ENCODE measurements at places on chromosomes 1 and 21.

DNA sequence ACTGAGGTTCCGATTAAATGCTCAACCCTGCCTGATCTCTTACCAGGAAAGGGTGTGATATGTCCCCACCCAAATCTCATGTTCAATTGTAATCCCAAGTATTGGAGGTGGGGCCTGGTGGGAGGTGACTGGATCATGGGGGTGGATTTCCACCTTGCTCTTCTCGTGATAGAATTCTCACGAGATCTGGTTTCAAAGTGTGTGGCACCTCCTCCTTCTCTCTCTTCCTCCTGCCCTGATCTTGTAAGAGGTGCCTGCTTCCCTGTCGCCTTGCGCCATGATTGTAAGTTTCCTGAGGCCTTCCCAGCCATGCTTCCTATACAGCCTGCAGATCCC, 34.9 kb downstream of the RSPH1 start:
- no peak for DNase-seq

DNA sequence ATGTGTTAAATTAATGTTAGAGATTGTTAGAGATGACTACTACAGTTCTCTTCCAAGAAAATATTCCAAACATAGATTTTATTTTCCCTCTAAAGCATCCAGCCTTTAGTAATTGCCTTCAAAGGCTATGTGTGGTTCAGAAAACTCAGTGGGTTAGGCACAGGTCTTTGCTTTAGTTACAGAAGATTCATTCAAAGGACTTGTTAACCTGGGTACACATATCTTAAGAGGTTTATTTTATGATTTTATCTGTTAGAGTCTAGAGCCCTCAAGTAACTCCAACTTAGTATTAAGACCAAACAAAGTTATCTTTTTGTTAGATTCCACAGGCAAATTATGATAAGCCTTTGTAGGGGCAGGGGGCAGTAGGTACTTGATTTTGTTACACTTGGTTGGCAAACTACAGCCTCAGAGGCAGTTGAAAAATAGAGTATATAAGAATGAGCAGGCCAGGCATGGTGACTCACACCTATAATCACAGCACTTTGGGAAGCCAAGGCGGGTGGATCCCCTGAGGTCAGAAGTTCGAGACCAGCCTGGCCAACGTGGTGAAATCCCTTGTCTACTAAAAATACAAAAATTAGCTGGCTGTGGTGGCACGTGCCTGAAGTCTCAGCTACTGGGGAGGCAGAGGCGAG, 37.9 kb downstream of the CXADR start:
- DNase-seq, result no peak

DNA sequence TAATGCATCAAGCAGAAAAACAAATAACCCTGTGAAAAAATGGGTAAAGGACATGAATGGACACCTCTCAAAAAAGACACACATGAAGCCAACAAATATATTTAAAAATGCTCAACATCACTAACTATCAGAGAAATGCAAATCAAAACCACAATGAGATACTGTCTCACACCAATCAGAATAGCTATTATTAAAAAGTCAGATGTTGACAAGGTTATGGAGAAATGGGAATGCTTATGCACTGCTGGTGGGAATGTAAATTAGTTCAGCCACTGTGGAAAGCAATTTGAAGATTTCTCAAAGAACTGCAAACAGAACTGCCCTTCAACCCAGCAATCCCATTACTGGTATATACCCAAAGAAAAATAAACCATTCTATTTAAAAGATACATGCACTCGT, 86.6 kb upstream of the TNFSF4 start:
- DNase-seq, result no peak

DNA sequence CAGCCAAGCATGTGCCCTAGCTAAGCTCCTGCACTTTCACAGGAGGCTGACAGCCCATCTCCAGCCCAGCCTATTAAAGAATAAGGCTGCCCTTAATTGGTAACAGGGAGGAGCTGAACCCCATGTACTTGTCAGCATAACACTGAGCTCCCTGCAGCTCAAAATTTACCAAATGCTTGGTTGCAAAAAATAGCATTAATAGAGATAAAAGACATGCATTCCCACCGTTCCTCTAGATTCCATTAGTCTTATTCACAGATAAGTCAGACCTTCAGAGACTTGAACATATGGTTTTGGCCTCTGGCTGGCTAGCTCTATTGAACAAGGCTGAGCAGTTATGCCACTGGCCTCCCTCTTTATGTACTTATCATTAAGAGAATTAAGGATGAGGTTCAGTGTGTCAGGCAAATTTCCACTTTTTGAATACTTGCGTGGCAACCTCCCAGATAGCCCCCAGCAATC, 29.2 kb downstream of the OLFML3 start:
- no peak for DNase-seq

- DNase-seq, result peak; percentile 23
Measured at GRCh38 chr1:23521588-23521987, 9.4 kb downstream of the E2F2 start.

All from NB4 (cell line).